ENCODE measurements at places on chromosomes 7 and 10.

GRCh38 chr7:29265208-29265923 lies 70.8 kb downstream of the CHN2 start:
- DNase-seq, result no peak

DNA sequence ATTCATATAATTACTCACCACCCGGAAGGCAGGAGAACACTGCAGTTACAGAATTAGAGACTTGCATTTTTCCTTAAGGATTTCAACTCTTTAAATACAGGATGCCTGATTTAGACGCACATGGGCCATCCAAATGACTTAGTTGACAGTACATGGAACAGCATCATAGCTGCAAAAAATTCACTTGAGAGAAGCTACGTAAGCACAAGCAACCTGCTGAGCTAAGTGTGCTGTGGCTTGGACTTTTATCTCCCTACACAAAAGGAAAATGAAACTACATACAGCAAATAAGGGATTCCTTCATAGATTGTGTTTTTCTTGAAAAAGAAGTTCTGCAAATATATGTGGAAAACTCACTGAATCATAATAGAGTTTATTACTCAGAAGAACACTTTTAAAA lies 152.6 kb downstream of the POU6F2 start:
- no peak for DNase-seq

- no peak for DNase-seq
Measured at GRCh38 chr7:140667476-140667875, 5.3 kb upstream of the ADCK2 start.

GRCh38 chr10:71857934-71858890 lies 7.2 kb upstream of the PSAP start:
- no peak for DNase-seq

- no peak for DNase-seq
Measured at GRCh38 chr7:76231583-76231982, 29.9 kb downstream of the SRRM3 start.

GRCh38 chr7:157851501-157852067 lies 514.8 kb downstream of the DNAJB6 start:
- DNase-seq, result peak; percentile 74

GRCh38 chr7:907158-907980 lies 31.0 kb downstream of the GET4 start:
- DNase-seq, result no peak

GRCh38 chr10:89600041-89600440 lies 45.0 kb downstream of the PANK1 start:
- no peak for DNase-seq

DNA sequence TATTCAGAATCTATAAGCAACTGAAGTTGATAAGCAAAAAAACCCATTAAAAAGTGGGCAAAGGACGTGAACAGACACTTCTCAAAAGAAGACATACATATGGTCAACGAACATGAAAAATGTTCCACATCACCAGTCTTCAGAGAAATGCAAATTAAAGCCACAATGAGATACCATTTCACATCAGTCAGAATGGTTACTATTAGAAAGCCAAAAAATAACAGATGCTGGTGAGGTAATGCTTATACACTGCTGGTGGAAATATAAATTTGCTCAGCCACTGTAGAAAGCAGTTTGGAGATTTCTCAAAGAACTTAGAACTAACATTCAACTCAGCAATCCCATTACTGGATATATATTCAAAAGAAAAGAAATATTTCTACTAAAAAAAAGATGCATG lies 332.8 kb upstream of the PLXDC2 start:
- DNase-seq, result no peak

DNA sequence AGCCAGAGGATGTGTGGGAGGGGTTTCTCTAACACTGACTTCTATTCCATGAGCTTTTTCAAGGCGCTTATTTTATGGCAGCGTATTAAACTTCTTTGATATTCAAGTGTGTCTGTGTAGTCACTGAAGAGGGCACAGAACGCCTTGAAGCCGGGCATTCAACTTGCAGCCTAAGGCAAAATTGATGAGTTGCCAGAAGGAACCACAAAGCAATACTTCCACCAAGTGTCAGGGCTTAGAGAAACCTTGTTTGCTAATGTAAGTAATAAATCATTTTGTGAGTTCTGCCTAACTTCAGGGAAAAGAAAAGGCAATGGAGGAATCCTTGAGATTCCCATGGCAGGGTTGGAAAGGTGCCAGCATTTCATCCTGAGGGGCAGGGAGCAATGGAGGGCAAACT lies 163.8 kb downstream of the LCOR start:
- no peak for DNase-seq

GRCh38 chr10:84352251-84352842 lies 24.0 kb downstream of the CCSER2 start:
- peak; percentile 38 for DNase-seq

GRCh38 chr7:128919241-128919640 lies 8.7 kb upstream of the KCP start:
- DNase-seq, result no peak

- no peak for DNase-seq
Measured at GRCh38 chr7:138603549-138604318, 97.4 kb downstream of the SVOPL start.

GRCh38 chr10:44985175-44985681 lies 6.6 kb upstream of the DEPP1 start:
- no peak for DNase-seq

- no peak for DNase-seq
Measured at GRCh38 chr7:128884561-128885369, 22.1 kb downstream of the ATP6V1F start.

DNA sequence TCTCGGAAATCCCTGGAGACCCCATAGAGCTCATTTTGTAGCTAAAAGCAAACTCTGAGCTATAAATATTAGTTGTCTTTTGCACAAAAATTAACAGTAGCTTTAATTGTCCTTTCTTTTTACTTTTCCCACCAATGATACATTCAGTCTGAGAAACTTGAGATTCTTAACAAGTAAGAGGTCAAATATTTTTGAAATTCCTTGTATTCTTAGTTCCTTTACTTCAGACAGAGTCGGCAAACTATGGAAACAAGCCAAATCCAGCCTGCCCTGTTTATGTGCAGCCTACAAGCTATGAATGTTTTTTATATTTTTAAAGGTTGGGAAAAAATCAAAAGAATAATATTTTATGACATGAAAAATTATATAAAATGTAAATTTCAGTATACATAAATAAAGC lies 146.6 kb downstream of the CTNNA3 start:
- DNase-seq, result no peak

- DNase-seq, result no peak
Measured at GRCh38 chr7:155323001-155323638, 25.4 kb downstream of the INSIG1 start.

Data from stimulated activated CD4-positive, alpha-beta T cell treated with anti-CD3 and anti-CD28 coated beads, Interleukin-12 subunit alpha, Interleukin-12 subunit beta, amount 100 ng/mL, for 24 hours (primary cell).